ENCODE measurements at places on chromosomes 1 and 21.

DNA sequence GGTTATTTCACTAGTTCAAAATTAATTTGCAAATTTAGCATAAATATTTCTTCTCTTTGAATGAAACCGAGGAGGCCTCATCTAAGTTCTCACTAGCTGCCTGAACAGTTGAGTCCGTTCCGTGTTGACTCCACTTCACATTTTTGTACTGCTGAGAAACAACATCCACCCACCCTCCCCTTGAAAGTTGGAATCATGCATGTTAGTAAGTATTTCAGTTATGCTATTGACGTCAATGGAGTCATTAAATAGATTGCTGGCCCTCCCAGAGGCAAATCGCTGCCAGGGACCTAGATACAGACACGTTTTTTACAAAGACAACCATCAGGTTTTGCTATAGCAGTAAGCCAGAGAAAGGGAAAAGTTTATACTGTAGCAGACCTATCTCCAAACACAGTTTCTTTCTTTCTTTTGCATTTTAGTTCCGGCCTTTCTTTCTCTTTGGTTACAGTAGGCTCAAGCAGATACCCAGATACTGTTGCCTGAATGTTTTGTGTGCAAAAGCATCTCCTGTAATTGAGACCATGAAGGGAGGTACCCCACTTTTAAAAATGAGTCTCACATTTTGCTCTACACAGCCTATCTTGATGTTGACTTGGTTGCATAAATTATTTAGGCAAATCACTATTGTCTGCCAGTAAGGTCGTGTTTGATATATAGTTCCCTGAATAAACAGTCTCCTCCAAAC is 262.6 kb upstream of the SGIP1 start:
- DNase-seq, result no peak

DNA sequence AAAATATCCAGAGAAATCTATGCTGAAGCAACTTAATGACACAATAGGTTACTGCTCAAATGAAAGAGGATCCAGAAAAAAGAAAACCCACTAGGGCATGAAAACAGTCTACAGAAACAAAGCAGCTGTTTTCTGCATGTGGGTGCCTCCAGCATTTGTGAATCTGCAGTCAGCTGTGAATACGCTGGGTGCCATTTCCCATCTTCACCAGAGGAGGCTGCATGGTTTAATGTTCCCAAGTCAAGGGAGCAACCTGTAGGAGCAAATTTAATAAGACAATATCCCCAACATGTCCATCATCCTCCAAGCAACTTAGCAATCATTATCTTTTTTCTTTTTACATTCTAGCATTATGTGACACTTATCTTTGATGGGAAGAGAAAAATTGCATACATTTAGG is 396.6 kb downstream of the BRINP2 start:
- no peak for DNase-seq

- DNase-seq, result no peak
Measured at GRCh38 chr1:228236744-228237143, 28.9 kb downstream of the OBSCN start.

DNA sequence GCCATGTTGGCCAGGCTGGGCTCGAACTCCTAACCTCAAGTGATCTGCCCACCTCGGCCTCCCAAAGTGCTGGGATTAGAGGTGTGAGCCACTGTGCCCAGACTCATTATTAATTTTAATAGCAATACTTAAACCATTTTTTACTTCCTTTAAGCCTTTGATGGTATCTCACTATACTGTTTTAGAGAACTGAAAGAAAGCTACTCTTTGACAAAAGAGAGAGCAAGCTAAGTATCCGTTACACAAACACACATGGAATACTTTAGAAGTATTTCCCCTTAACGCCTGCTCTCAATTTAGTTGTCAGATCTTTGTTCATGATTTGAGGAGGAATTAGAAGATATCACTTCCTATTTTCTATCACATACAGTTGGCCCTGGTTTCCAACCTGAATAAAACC is 189.4 kb downstream of the COP1 start:
- no peak for DNase-seq

DNA sequence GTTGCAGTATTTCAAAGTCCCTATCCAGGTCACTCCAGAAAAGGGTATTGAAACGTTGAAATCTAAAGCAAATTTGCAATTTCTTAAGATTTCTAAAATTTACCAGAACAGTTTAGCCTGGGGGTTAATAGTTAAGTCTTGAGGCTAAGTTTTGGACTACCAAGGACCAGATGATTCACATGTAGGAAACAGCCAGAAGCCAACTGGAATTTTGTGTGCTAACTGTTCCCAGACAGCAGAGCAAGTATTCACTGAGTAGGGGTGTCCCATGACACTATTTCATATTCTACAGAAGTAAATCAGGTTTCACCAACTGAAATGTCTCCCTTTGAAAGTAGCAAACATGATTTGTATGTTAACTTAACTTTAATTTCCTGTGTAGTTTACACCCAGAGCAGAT is 11.5 kb upstream of the C1orf105 start:
- DNase-seq, result no peak

DNA sequence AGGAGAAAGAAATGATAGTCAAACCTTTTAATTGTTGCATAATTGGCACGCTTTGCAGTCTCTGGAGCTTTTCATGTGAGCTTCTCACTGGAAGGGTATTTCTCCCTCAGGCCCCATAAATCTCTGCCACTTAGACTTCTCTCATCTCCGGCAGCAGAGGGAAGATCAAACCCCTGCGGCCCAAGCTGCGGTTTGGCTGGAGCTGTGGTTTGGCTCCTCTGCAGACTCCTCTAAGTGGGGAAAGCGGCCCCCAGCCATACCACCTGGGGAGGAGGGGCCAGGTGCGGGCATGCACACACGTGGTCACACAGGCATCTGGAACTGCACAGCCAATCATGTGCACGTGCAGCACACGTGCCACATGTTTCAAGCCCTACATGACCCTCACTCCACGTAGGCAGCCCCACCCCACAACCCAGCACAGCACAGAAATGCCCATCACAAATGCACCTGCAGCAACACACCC is 58.3 kb downstream of the UBE2T start:
- DNase-seq, result no peak

GRCh38 chr1:246876431-246876830 is 55.3 kb downstream of the AHCTF1 start:
- no peak for DNase-seq

DNA sequence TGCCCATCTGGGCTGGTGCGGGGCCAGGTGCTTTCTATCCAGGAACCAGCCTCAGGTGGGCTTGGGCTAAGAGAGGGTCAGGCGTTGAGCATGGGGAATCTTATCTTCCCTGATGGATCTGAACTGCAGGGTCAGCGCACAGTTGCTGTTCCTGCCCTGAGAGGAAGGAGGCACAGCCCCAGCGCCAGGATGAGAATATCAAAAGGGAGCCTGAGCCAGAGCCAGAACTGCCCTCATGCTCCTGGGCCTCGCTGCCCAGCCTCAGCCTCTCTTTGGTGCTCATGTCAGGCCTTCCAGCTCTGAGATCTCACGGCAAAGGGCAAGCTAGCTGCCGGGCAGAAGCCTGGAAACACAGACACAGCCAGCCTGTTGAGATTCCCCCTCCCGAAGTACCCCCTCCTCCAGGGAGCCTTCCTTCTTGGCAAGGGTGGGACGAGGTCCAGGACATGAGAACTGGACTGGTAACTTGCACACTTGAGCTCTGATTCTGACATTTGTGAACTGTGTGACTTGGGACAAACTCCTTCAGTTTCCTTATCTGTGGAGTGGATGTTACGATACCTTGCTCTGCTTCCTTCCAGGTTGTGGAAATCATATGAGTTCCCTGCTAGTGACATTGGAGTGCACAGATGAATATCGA is 1.2 kb upstream of the LAD1 start:
- no peak for DNase-seq

DNA sequence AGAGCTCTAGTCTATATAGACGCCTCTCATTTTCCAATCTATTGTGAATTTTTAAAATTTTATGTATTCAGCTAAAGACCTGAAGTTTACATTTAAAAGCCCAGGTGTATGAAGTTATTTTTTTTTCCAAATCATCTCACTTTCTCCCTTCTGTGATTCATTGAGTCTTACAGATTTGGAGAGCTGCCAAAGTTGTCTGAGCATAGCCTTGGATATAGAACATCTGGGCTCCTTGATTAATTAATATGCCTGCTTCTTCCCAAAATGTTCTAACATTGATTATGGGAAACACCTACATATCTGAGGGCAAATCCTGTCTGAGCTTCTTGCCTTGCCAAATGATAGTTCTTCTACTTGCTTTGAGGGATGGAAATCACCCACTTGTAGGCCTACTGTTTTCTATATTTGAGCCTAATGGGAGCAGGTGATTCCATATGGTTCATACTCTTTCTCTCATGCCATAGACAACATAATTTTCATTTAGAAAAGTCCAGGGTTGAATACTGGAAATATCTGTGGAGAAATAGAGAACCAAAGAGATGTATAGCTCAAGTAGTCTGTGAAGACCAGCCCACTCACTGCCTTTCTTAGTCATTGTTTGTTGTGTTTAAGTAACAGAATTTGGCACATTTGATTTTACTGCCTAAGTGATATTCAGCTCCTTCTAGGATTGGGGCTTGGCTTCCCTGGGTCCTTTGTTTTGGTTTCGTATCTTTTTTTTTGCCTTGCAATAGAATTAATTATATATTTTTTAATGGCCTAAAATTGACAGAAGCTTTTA is 46.2 kb downstream of the MACF1 start:
- DNase-seq, result no peak

GRCh38 chr1:33390542-33390941 is 40.4 kb downstream of the PHC2 start:
- DNase-seq, result no peak

GRCh38 chr21:41921021-41921420 is 32.8 kb downstream of the C2CD2 start:
- no peak for DNase-seq
